Left kidney (tissue), 8 donors: ENCODE measurements at places on chromosomes 11 and 22. TPM values are rescaled to one million over a fixed set of nuclear protein-coding genes. Genes with fewer than 3 reads are reported as not detected.

- no peak for DNase-seq
Observed at GRCh38 chr11:17564687-17565042, 17.6 kb downstream of the OTOG start.

- no peak for DNase-seq
Observed at GRCh38 chr11:19984048-19984742, 176.1 kb downstream of the DBX1 start.

DNA sequence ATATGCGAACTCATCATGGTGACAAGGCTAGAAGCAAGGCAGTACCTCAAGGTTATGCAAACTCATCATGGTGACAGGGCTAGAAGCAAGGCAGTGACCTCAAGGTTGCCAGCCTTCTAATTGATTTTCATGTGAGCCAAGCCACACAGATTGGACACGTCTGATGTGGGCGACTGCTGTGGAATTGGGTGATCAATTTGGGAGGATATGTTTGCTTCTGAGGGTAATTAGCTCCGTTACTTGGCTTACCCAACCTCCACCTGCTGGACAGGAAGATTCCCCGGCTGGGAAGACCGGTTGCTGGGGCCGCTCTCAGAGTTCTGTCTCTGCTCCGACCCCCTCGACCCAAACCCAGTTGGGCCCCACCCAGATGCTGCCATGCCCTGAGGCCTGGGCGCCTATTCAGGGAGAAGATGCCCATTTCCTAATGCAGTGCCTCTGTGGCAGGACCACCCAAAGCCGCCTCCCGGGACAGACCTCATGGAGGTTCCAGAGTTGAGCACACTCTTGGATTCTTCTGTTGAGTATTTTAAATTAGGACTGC, 69.9 kb upstream of the SHANK2 start:
- no peak for DNase-seq

DNA sequence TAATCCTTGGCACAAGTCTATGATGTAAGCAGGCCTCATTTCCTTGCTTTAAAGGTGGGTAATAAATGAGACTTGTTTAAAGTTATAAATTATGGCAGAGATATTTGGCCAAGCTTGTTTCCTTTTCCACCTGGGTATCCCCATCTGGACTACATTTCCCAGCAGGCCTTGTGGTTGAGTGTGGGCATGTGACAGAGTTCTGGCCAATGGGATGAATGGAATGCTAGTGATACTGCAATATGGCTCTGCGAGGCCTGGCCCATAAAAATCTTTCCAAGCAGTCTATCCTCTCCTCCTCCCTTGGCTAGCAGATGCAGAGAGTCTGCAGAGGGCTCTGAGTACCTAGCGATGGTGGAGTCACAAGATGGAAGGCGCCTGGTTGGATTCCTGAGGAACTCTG, 102.5 kb downstream of the TIMP3 start:
- no peak for DNase-seq

DNA sequence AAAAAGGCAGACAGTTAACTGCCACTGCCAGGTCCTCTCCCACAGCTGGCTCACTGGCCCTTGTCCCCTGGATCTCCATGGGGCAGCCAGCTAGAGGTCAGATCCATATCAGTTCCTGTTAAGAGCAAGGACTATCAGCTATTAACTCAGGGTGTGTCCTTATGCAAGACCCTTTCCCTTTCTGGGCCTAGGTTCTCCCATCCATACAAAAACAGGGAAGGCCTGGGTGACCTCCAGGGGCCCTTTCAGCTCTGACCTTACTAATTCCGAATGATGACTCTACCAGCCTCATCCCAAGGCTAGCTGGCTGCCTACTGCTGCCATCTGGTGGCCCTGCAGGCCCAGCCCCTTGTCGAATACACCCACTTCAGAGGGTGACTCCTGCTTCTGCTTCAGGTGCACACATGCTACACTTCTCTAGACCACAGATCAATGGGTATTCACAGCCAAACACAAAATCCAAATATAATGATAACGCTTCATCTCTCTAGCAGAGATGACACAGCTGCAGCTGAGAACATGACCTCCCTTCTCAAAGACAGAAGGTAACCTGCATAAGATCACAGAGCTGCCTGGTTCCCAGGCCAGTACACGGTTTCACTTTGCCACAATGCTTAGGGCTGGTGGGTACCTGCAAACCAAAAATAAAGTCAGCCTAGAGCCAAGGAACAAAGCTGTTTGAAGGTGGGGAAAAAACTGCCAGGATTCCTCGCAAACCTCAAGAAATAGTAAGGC, 34.1 kb downstream of the SERGEF start:
- no peak for DNase-seq

DNA sequence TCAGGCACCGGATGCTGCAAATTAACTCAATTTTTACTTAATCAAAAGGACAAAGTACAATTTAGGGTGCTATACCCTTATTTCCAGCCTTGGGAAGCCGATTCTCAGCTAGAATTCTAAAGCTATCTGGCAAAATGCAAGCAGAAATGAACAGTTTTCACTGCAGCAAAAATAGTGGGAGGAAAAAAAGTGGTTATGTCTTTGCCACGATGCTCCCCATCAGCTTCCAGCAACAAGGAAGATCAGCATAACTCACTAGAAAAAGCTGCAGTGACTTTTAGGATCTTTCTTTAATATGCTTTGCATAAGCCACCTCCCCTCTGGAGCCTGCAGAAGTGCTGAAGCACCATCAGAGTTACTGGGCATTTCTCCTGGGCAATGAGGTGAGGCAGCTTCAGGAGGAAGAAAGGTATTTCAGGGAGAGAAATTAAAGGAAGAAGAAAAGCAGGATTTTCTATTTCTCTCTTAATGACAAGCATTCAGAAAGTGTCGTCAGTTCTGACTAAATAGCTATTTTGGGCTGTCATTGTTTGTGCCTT, 702.9 kb downstream of the DLG2 start:
- peak; percentile 21 for DNase-seq

DNA sequence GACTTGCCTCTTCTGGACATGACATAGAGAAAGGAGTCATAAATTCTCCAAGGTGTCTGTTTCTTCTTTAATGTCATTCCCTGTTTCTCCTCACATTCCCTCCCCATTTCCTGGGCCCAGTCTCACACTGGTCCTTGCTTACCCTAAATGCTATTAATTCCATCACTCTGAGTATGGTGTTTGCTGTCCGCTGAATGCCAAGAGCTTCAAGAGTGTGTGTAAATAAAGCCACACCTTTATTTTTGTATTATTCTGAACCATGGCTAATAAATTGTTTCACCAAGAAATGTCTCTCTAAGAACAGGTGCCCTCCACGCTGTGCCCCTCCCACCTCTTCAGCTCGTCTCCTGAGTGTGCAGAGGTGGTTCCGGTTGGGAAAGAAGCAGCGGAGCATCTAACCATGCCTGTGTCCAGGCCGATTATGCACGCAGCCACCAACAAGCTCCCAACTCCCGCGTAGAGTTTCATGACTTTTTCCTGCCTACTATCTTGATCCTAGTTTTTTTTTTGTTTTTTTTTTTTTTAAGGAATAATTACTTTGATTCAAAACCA, 8.6 kb downstream of the TMEM121B start:
- peak; percentile 18 for DNase-seq

- no peak for DNase-seq
Observed at GRCh38 chr11:126700768-126701519, 299.6 kb downstream of the KIRREL3 start.

GRCh38 chr11:58621586-58622262, 741 bp upstream of the CNTF start:
- no peak for DNase-seq

DNA sequence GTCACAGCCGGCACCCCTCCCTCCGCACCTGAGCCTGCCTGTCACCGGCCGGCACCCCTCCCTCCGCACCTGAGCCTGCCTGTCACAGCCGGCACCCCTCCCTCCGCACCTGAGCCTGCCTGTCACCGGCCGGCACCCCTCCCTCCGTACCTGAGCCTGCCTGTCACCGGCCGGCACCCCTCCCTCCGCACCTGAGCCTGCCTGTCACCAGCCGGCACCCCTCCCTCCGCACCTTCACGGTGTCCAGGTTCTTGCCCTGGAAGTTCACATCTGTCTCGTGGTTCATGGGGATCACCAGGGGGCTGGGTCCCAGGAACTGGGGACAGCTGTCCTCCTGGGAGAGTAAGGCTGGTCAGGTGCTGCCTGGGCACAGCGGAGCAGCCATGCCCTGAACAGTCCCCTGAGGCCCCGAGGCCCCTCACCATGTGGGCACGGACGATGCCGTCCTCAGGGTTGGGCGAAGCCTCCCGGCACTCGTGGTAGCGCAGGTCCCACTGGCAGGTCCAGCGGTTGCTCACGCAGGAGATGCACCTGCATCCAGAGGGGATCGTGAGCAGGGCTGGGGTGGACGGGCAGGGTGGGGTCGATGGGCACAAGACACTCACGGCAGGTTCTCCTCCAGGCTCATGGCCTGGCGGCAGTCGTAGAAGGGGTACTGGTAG, 15.5 kb upstream of the MAPK11 start:
- no peak for DNase-seq

GRCh38 chr11:129443276-129443675, 67.6 kb downstream of the BARX2 start:
- DNase-seq: no peak

DNA sequence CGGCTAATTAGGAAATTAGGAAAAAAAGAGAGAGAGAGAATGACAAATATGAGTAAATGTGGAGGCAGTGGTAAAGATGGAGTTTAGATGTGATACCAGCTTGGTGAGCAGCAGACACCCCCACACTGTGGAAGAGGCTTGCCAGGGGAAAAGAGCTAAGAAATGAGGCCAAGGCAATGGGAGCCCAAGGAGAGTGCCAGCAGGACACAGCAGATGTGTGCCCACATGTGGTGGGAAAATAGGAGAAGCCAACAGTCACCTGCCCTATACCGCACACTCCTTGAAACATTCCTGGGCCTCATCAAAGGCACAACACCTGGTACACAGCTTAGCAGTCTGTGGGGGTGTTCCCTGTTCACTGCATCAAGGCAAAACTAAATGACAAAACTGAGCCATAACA, 104.9 kb downstream of the FAM76B start:
- DNase-seq: no peak

DNA sequence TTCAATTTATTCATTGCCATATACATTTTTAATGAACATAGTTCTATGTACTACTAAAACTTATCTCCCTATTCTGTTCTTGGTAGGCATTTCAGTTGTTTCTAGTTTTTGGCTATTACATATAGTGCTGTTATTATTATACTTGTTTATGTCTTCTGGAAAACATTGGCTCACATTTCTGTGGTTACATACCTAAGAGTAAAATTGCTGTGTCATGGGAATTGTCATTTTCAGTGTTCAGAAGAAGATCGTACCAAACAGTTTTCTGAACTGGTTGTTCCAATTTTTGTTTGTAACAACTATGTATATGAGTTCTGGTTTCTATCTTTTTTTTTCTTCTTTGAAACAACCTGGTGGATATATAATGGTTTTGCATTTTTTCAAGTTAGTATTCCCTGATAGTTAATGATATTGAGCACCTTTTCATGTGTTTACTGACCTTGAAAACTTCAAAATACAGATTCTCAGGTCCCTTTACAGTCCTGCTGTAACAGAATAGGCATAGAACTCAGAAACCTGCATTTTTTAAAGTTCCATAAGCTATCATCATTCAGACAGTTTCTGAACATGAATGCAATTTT, 230.7 kb downstream of the JRKL start:
- no peak for DNase-seq

OR52I1 gene
- not detected for polyA plus RNA-seq

SYT9 gene
- 5.0 TPM for polyA plus RNA-seq

SMC1B gene
- 0.23 TPM for polyA plus RNA-seq

ANO1 gene
- 18.2 TPM for polyA plus RNA-seq

SUSD2 gene
- 15.1 TPM for polyA plus RNA-seq

RNF215 gene
- polyA plus RNA-seq: 22.2 TPM

NPAT gene
- 23.7 TPM for polyA plus RNA-seq
